GM12865 (cell line): ENCODE measurements at places on chromosomes 3 and 15.

GRCh38 chr3:125116311-125117080 is 60.7 kb upstream of the HEG1 start:
- peak; percentile 58 for DNase-seq

- no peak for DNase-seq
Observed at GRCh38 chr3:53765753-53766152, 80.5 kb downstream of the CHDH start.

DNA sequence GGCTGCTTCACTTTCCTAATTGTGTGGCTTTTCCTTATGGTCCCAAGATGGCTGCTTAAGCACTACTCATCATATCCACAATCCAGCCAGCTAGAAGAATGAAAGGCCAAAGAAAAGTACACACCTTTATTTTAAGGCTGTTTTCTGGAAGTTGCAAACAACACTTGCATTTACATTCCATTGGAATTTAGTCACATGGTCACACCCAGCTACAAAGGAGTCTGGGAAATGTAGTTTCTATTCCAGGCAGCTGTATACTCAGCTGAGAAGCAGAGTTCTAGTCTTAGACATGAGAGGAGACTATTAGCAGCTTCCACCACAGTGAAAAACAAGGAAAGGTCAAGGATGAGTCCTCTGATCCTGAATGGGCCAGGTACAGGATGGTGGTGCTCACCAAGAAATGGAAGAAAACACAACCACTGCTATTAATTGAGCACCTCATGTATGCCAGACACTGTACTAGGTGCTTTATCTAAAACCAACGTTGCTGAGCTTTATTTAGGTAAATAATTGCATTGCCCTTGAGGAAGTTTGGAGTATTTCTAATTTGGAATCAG is 28.0 kb upstream of the ATG7 start:
- DNase-seq: no peak

GRCh38 chr3:57949344-57949743 is 58.9 kb upstream of the FLNB start:
- DNase-seq: no peak

DNA sequence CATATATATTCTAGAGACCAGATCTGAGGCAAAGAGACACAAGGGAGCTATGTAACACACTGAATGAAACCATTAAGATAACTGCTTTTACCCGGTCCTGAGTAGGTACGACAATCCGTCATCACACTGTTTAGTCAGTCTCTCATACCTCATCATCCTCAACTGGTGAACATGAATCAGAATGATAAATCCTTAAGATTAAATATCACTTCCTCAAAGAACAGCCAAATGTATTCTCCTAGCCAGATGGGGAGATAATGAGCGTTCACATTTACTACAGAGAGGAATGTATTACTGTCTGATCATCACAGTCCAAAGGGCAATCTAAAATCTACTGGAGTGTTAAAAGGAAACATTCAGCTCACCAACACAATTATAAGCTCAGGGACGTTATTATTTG is 319.4 kb upstream of the STAC start:
- DNase-seq: no peak

- no peak for DNase-seq
Observed at GRCh38 chr3:65396078-65396477, 642.6 kb downstream of the MAGI1 start.

GRCh38 chr3:10957976-10958749 is 34.4 kb upstream of the SLC6A1 start:
- no peak for DNase-seq

DNA sequence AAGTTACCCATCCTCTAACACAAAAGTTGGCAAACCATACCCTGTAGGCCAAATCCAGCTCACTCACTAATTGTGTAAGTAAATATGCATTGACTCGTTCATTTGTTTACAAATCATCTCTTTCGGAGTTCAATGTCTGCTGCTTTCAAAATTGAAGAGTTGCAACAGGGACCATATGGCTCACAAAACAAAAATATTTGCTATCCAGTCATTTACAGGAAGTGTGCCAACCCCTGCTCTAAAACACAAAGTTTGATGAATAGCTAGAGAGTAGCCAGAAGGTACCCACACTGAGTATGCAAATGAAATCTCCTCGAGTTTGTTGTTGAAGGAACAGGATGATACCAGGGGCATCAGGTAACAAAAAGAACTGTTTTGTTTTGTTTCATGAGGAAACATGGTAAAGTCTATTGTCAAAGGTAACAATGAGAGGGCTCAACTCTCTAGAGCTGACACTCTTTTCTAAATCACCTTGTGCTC is 236.2 kb upstream of the THBS1 start:
- no peak for DNase-seq

- no peak for DNase-seq
Observed at GRCh38 chr3:69972672-69973071, 26.9 kb upstream of the SAMMSON start.

DNA sequence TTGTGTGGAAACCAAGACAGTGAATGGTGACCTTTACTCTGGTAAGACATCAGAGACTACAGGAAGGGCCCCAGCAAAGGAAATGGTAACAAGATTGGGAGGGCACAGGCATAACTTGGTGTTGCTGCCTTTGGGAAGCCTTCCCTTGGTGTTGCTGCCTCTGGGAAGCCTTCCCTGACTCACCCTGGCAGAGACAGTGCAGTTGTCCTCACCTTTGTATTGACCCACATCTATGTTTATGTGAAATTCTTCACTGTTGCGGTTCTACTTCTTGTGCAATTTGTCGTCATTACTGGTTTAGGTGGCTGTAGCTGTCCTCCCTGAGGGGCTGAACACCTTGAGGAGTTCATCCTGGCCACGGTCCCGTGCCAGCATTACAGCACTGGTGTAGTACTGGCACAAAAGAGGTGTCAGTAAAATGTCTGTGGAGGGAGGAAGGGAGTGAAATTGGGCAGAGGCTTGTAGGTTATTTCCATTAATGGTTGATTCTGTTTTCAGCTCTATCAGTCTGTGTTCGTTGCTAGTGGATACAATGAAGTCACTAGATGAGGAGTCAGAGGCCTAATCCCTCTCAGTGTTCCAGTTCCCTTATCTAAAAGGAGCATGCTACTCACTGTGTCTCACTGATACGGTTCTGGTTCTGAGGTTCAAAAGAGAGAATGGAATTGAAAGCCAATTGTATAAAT is 21.6 kb downstream of the IFT122 start:
- DNase-seq: no peak

- DNase-seq: no peak
Observed at GRCh38 chr15:101063212-101063611, 144.1 kb downstream of the LRRK1 start.

DNA sequence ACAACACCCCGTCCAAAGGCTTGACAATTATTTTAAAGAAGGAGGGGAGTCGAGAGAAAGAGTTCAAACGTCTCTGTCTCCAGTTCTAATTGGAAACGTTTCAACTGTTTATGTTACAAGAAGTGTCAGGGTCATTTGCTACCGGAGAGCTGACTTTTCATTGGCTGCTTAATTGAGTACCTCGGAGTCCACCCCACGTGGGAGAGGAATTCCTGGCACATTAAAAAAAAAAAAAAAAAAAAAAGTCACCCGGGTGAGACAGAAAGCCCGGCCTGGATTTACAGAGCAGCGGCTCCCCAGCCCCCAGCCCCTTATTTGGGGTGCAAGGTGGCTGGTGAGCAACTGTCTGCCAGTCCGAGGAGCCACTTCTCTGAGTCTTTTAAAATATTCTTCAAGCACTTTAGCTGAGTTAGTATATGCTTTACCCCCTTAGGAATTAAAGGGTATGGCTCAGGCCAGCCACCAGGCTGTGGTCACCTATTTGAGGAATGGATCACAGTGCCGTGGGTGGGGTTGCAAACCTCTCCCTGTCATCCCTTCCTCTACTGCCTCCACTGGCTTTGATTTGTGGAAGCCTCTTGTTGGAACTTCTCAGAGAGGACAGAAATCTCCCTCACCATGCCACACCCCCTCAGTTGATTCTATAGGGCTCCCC is 3.9 kb upstream of the TLE3 start:
- no peak for DNase-seq

DNA sequence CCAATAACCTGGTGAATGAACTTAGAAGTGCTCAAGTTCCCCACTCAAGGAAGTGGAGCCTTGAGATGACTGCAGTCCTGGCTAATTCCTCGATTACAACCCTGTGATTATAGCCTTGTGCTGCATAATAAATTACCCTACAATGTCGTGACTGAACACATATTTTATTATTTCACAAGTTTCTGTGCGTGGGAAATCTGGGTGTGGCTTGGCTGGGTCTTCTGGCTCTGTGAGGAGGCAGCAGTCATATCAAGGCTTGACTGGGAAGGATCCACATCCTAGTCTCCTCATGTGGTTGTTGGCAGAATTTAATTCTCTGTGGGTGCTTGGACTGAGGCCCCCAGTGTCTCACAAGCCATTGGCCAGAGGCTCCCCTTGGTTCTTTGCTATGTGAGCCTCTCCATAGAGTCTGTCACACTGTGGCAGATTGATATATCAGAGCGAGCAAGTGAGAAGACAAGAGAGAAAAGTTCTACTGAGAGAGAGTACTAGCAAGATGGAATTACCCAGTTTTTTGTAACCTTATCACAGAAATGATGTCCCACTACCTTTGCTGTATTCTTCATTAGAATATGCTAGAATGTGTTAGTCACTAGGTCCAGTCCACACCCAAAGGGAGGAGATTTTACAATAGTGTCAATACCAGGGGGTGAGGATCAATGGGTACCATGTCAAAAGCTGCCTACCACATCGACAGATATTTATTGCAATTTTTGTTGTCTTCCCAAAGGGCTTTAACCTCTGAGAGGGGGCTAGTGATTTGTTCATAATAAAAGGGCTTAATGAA is 102.8 kb upstream of the TBC1D5 start:
- no peak for DNase-seq

DNA sequence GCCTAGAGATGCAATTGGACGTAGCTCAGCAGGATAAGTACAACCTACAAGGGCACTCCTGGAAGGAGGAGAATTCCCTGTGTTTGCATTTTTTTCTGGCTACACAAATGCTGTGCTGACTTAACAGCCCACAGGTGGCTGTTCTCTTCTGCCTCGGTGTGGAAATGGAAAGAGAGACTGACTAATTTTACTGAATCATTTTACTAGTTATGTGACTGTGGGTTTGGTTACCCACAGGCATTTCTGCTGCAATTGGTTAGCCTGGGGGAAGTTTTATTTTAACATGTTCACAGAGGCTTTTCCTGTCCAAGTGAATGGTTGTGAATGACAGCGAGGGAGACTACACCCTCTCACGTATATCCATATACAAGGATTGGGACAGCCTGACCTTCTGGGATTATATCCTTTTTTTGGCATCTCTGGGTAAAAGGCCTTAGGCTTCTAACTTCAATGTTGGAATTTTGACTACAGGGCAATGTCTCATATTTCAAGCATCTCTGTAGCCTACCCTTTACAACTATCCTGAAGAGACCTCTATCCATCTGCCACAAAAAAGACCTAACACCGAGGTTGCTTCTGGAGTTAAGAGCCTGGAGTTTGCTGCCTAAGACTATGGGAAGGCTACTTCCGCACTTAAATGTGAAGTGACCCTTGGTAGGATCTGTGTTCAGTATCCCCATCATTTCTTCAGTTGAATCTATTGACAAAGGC is 67.2 kb upstream of the TP63 start:
- DNase-seq: peak; percentile 88

- no peak for DNase-seq
Observed at GRCh38 chr15:58726867-58727266, 22.6 kb downstream of the ADAM10 start.

DNA sequence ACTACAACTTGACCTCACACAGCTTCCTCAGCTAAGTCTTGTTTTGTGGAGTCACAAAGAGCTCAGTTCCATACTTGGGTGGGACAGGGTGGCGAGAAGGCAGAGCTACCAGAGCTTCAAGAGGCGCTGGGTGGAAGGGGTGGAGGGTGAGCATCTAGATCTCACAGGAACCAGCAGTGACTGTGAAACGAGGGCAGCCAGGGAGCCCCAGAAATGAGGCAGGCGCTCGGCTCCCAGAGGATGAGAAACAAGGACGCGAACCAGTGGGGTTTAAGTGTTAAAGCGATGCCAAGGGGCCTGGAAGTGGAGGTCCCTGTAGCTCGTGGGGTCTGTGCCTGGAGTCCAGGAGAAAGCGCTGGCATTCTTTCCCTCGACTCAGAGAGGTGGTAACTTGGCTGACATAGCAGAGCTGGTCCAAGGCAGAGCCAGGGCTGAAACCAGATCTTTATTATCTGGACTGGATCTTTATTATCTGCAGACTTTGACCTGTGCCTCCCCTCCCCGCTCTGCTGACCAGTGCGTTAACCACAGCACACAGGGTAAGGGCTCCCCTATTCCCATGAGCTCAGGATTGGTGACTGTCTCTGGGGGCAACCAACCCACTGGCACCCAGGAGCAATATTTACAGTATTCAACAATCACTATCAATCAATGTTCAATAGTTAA is 26.2 kb upstream of the TRPM1 start:
- no peak for DNase-seq
